PC-9 (cell line): ENCODE measurements at places on chromosomes 6 and 20.
A peak's percentile ranks its signal among the peaks of the same experiment; 100 is the strongest.

DNA sequence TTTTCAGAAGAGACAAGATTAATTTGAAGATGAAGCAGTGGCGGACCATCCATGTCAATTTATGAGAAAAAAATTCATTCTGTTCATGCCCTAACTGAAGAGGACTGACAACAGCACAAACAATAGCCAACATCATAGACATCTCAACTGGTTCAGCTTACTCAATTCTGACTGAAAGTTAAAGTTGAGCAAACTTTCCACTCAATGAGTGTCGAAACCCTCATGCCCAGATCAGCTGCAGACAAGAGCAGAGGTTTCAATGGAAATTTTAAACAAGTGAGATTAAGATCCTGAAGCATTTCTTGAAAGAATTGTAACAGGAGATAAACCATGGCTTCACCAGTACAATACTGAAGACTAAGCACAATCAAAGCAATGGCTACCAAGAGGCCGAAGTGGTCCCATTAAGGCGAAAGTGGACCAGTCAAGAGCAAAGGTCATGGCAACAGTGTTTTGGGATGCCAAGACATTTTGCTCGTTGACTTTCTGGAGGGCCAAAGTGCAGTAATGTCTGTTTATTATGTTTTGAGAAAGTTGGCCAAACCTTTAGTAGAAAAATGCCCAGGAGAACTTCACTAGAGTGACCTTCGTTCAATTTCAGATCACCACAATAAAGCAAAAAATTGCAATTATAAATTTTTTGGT is 6.1 kb upstream of the SFT2D1 start:
- no peak for DNase-seq

DNA sequence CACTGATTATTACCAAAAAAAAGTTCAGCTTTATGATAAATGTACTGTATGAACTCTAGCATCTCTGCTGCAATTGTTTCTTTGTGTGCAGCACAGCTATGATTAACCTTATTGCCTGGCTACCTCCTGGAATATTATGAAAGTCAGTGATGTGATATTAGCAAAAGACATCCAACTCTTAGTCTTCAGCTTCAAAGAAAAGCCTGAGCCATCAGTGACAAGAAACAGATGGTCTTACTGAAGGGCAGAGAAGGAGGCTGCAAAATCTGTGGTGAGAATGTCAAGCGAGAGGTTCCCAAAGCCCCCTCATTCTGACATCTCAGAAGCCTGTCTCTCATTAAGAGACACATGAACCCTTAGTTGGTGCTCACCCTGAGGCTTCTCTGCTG is 89.4 kb upstream of the TNFAIP3 start:
- DNase-seq, result no peak

- no peak for DNase-seq
Measured at GRCh38 chr6:36930483-36930882, 24.1 kb upstream of the PI16 start.

- DNase-seq, result no peak
Measured at GRCh38 chr6:47690791-47691190, 7.6 kb upstream of the ADGRF4 start.

DNA sequence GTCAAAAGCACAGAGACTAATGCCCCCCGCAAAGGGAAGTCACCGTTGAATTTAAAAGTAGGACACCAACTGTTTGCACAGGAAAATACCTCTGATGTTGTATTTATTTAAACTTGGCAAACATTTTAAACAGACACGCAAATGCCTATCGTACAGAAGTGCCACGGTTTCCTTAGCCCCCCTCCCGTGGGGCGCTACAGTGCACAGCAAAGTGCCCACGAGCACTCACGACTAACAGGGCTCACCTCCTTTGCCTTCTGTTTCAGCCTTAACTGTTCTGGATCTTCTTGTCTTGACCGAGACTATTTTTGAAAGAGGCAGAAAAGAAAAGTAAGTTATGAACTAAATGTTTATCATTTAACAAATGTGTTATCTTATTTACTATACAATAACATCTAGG is 67.8 kb downstream of the TAF4 start:
- no peak for DNase-seq

DNA sequence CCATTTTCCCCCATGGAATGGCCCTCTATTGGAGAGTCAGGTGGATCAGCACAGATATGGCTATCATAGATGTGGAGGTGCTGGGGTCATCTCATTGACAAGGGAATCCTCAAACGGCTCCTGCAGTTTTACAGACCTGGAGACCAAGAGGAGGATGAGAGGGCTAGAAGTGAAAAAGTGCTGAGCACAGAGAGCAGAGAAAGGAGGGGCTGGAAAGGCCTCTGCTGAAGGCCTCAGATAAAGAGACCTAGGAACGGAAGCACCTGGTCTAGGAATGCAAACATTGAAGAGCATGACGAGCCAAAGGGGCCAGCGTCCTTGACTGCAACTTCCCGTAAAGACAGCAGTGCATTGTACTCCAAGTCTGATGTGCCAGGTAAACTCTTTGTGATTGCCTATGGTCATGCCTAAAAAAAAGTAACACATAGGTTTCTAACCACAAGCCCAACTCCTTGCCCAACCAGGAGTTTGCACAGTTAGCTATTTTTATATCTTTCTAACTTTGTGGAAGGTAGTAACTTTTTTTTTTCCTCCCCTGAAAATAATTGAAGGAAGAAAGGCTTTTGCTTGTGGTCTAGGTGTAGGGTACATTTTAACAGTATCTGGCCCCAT is 15.2 kb downstream of the RSPH4A start:
- DNase-seq, result no peak

- no peak for DNase-seq
Measured at GRCh38 chr20:49729780-49730179, 16.1 kb upstream of the B4GALT5 start.

DNA sequence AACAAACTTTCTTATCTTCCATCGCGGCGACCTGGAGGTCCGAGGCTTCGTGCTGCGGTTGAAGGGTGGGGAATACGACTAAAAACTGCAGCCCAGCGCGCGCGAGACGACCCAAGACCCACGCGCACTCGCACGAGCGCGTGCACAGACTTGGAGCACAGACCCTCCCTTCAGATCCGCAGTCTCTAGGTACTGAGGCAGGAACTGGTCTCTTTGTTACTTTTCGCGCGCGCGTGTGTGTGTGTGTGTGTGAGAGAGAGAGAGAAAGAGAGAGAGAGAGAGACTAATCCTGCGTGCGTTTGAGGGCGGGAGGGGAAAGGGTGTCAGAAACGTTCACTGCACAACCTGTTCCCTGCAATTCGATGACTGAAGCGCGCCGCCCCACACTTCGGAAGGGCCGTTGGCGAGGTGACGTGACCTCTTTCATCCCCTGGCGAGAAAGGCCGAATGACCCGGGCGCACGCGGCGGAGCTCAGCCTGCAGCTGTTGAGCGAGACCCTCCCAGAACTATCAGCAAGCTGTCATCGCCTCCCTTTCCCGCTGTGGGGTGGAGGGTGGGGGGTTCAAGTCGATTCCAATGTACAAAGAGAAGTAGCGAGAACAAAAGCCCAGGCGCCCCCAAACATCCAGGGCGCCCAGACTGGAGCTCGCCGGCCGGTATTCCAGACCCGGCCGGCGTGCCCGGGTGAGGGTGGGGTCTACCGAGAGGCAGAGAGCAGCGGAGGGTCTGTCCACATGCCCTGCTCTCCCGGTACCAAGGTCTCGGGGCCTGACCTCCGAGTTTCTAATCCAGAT is 1.5 kb upstream of the TUBB2B start:
- no peak for DNase-seq

- DNase-seq, result peak; percentile 38
Measured at GRCh38 chr6:133553652-133554051, 312.5 kb downstream of the EYA4 start.

DNA sequence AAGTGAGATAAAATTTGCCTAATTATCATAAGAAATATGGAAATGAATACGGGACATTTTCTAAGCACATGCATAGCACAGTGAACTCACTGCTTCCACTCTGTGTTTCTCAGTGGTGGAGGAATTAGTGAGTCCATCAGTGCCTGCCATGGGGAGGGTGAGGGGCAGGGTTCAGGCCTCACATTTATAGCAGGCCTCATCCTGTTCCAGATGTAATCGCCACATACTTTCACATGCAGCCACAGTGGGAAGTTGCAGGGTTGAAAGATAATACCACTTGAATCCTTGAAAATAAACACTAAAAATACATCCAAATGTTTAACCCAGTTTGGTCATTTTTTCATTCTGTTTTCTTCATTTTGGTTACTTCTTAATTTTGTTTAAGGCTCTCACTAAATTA is 29.9 kb upstream of the ANKEF1 start:
- DNase-seq, result no peak

- DNase-seq, result no peak
Measured at GRCh38 chr6:41215777-41216176, 12.4 kb upstream of the TREML4 start.

DNA sequence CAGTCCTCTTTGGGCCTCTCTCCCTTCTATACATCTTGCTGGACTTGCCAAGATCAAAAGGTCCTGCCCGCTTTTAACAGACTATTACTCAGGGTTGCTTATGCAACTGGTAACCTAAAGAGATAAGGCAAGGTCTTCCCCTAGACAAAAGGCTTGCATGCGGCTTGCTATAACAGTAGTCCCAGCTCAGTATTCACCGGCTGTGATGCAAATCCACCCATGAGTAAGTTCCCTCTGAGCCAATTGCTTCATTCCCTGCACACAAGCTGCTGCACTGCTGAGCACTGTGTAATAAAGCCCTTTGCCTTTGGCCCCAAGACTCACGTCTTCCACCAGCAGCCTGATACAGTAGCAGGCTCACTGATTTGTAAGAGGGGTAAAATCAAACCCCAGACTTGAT is 363.8 kb downstream of the PRKN start:
- no peak for DNase-seq

DNA sequence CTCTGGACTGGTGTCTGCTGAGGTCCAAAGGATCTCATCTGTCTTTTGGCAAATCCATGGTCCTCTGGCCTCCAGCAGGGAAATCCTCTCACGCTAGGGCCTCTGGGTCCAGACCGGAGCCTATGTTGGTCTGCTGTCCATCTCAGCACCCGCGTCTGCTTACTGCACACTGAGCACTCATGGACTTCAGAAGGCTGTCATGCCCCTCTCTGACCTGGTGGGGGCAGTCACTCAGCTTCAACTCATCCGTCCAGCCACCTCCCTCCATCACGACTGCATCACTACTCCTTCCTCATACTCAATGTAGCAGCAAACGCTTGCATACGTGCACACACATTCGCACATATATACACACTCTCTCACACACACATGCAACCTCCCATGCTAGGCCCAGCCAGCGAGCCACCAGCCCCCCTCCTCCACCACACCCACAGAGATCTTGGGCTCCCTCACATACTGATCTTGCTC is 33.3 kb downstream of the GABRR2 start:
- no peak for DNase-seq

DNA sequence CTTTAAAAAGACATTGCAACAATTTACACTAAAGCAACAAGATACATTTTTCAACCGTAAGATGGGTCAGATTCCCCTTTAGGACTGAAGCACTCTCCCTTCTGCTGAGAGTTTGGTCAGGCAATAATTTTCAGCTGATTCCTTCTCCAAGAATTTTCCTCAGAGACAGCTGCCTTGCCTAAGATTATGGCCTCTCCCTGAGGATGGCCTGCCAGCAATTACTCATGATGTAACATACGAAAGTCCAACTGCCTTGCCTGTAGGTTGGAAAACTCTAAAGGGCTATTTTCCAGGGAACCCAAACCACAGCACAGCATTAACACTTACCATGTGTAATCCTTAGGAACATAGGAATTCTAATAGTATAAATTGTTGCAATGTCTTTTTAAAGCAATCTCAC is 229.1 kb upstream of the FLRT3 start:
- DNase-seq, result no peak

DNA sequence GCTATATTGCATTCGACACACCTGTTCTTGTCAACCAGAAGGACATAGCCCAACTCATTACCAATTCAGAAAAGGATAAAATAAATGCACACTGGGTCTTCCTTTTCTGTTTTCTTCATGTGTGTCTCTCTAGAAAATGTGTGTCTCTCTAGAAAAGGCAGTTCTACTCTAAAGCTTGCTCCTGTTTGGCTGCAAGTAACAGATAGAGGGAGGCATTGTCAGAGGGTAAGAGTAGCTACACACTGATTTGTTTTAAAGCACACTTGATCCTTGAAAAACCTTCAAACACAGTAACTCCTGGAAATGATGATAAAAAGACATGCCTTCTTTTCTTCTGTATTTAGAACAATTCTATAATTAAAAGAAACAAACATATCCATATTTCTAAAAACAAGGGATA is 21.3 kb downstream of the GRM1 start:
- no peak for DNase-seq

- no peak for DNase-seq
Measured at GRCh38 chr6:99613409-99613704, 6.7 kb downstream of the PRDM13 start.

DNA sequence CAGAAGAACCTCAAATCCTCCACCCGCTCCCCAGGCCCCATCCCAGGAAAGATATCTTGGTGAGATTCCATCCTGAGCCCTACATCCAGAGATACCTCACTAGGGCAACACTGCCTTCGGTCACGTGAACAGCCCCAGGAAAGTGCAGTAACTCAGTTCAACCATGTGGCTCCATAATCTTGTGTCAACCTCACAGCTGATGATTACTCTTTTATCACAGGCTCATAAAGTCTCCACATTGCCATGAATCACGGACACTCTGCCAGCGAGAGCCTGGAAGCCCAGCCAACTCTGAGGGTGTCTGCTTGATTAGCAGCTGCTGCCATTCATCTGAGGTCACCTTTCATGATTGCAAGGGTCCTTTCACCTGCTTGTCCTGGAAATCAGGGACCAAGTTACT is 175.8 kb upstream of the LRFN2 start:
- no peak for DNase-seq

DNA sequence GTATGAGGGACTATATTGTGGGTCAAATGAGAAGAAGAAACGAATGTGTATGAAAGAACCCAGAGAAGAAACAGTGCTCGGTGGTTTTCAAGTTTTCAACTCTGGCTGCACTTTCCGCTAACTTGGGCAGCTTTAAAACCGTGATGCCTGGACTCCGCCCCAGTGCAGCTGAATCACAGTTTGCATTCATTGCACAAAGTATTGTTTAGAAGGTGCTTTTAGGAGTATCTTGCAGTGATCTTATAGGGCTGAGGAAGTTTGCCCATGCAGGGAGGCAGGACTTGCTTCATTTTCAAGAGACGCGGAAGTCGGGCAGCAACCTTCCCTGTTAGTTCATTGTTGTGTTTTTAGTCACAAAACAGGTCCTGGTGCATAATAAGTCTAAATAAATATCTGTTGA is 52.7 kb downstream of the RSPH3 start:
- no peak for DNase-seq

DNA sequence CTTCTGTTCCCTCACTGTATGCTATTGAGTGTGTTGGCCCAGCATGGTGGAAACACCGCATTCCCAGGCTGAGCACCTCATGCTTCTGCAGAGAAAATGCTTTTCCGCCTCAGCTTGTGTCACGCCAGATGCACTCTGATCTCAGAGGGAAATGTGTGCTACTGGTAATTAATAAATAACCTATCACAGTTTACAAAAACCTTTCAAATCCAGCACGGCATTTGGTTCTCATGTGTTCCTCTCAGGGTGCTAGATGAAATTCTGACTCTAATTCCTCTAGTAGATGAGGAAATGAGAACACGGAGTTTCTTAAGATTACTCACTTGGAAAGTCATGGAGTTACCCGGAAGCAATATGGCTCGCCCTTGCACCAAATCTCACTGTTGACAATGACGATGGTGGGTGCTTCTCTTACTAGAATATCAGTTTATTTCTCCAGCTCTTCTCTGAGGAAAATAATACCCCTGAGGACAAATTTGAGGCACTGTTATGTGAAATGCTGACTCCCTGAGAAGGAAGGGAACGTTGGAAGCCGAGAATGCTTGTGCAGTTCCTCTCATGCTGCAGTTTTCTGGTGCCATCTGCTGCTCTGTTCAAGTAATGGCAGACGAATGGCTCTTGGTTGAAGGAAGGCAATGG is 116.6 kb downstream of the RNF144B start:
- peak; percentile 63 for DNase-seq

- DNase-seq, result no peak
Measured at GRCh38 chr6:137271245-137272183, 52.3 kb upstream of the IFNGR1 start.
